Aortic smooth muscle cell (primary cell): ENCODE measurements at places on chromosomes 16 and 17. TPM values are rescaled to one million over a fixed set of nuclear protein-coding genes. Genes with fewer than 3 reads are reported as not detected.

Gene HOXB1
- total RNA-seq: not detected in 2 replicates

Gene SMIM36
- not detected in 2 replicates for total RNA-seq

Gene ADAP2
- 0.79 and 1.3 TPM in 2 replicates for total RNA-seq

Gene DNAAF8
- total RNA-seq: 1.1 and 1.3 TPM in 2 replicates

Gene ADAD2
- not detected in 2 replicates for total RNA-seq

Gene GLOD4
- 48.7 and 65.3 TPM in 2 replicates for total RNA-seq

Gene NOL3
- total RNA-seq: 23.9 and 25.2 TPM in 2 replicates

Gene LPO
- total RNA-seq: not detected in 2 replicates

Gene KRT27
- total RNA-seq: not detected in 2 replicates

Gene PRSS36
- 0.53 and 0.62 TPM in 2 replicates for total RNA-seq

Gene KRTAP1-1
- not detected in 2 replicates for total RNA-seq

Gene HEATR9
- total RNA-seq: not detected in 2 replicates

Gene TPSB2
- total RNA-seq: not detected in 2 replicates

Gene TBC1D28
- total RNA-seq: not detected in 2 replicates

Gene PPP1R1B
- 0.25 and 3.4 TPM in 2 replicates for total RNA-seq

Gene KRTAP9-2
- total RNA-seq: not detected in 2 replicates

Gene AOC3
- total RNA-seq: 0.26 and 0.44 TPM in 2 replicates

Gene CLEC18B
- 0.53 and 1.4 TPM in 2 replicates for total RNA-seq

Gene UNC13D
- total RNA-seq: 1.5 TPM in 2 replicates

Gene LITAFD
- total RNA-seq: not detected in 2 replicates
